A172 (cell line): ENCODE measurements at places on chromosomes 12 and 14.

DNA sequence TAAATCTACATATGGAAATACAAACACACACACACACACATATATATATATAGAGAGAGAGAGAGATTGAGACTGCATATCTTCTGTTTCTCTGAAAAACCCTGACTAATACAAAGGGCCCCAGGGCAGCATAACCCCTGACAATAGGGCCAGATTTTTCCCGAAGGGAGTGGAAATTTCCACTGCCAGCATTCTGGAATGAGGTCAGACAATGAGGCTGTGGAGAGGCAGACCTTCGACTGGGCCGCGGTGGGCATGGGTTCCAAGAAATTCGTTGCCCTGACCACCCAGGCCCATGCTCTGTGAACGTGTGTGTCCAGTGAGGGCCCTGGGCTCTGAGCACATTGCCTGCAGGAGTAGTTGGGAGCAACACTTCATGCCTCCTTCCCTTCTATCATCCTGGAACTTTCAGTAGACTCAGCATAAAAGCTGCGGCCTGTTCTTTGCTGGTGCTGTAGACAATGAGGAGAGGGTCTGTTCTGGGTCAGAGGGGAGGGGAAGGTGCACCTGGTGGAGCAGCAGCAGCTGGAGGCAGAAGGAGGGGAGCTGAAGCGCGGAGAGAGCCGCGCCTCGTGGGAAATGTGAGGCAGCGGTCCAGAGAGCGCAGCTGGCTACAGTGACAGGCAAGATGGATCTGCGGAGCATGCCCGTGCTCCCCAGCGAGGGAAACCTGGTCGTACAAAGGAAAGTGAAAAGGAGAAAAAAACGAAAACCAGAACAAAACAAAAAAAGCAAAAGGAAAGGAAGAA lies 25.6 kb upstream of the CCDC60 start:
- DNase-seq: no peak

DNA sequence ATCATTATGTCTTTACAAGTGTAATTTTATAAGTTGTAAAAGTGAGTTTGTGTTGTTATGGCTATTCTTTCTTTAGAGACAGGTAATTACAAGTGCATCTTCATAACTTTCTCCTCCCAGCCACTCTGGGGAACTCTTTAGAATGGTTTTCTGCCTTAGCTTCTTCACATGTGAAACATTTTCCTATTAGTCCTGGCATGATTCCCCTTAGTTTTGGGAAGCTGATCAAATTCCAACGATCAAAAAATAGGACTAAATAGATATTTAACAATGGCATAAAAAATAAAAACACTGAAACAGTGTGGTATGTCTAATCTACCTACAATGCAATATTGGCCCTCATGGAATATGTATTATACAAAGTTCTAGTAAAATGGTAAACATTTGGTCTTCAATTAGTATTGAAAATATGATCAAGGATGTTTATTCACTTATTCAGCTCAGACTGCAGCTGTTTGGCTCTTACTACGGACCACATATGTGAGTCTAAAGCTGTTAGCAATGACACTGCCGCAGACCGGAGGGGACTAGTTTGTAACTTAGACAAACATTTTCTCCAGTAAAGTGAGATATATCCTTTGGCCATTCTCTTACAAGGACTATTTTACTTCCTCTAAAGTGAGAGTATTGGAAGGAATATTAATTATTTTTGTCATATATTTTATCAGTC lies 890.8 kb upstream of the USP15 start:
- DNase-seq: no peak

- peak; percentile 38 for DNase-seq
These were observed 41.4 kb downstream of the PLEKHG3 start for GRCh38 chr14:64745511-64746091.

DNA sequence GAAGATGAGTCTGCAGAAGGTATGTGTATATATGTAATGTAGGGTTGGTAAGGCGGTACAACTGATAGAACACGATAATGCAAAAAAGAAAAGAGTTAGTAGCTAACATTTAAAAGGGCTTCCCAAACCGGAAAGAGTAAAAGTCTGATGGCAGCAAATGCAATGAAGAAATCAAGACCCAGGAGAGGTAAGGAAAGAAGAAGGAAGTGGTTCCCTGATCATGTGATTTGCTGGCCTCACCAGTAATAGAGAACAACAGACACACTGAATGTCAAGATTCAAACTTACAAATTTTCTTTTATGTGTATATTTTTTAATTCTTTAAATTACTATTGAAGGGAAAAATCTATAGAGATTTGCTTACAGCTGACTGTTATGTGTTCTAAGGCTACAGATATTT lies 18.4 kb downstream of the ZFC3H1 start:
- no peak for DNase-seq
